ENCODE measurements at places on chromosomes 1 and 21.

GRCh38 chr1:191629836-191630235 is 528.4 kb upstream of the RGS18 start:
- DNase-seq, result no peak

DNA sequence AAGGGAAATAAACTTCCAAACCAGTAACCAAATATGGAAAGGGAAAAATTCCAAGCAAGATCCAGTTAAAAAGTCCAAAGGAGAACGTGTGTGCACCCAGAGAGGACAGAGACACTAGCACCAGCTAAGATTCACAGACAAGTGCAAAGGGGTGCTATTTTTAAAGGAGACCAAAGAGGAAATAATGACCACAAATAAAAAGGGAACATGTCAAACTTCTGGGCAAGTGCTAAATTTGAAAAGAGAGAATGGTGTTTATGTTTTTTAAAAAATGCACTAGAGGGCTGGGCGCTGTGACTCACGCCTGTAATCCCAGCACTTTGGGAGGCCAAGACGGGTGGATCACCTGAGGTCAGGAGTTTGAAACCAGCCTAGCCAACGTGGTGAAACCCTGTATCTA is 8.6 kb downstream of the JAM2 start:
- no peak for DNase-seq

DNA sequence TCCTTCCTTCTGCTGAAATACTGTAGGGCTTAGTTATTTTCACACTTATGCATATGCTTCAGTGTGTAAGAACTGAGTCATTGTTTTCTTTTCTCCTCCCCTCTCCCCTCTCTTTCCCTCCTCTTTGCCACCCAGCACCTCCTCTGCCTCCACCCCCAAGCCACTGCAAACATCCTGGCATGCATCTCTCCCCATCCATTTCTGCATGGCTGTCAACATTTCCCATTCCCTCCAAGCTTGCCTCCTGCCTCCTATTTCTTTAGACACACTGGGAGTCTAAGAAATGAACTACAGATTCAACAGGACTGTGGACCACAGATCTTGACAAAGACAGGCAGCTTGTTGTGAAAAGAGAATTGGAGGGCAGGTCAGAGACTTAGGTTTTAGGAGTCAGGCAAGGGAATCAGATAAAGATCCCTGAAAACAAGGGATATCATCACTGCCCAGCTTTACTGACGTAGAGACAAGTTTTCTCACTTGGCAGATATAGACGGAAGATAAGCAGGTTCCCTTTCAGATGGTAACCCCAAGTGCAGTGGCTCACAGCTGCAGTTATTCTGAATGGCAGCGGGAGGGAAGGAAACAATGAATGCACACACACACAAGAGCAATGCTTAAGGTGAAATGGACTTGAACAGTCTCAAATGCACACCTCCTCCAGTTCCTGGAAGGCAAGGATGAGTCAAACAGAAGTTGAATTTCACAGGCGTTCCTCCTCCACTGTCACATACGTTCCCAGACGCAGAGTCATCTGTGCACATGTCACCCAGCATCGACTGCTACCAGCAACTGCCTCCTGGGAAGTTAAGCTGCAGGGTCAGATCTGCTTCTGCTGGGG is 56.1 kb downstream of the HIVEP3 start:
- DNase-seq, result no peak

DNA sequence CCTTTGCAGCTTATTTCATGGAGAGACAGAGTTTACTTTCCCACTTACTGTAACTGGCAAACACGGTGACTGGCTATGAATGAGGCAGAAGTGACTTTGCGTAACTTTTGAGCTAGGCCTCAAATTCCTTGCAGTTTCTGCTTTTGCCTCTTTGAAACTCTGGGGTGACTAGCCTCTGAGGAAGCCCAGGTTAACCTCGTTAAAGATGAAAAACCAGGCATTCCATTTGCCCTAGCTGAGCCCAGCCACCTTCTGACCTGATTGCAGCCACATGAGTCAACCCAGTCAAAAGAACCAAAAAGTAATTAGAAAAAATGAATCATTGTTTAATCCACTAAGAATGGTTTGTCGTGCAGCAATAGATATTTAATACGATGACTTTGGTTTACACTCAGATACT is 20.4 kb downstream of the PRMT6 start:
- no peak for DNase-seq

GRCh38 chr1:116112388-116113140 is 1.4 kb downstream of the MAB21L3 start:
- DNase-seq, result no peak

- no peak for DNase-seq
Measured at GRCh38 chr1:56146449-56146848, 432.9 kb downstream of the PLPP3 start.

DNA sequence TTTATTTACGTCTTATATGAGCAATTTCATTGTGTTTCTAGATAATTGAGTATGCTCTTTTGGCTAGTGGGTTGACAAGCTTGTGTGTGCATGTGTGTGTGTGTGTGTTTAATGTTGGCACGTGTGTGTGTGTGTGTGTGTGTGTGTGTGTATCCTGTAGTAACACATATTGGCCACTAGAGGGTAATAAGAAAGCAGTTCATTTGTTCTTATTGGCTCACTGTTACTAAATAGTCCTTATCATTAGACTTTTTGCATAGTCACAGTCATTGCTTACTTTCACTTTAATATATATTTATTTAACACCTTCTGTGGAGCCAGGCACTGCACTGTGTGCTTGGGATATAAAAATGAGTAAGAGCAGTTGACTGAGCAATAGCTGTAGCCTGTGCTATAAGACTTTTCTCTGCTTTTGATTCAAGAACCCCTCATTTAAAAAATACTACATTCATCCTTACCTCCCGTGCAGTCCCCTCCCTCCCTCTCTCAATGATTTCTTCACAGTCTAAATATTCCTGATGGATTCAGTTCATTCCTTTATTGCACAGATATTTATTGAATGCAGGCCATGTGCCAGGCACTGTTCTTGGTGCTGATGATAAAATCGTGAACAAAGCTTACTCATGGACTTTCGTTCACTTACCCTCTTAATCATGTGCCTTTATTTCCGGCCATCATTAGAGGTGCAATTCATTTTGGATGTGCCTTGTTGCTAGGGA is 96.7 kb downstream of the DYRK1A start:
- DNase-seq, result peak; percentile 62

GRCh38 chr1:247448107-247448791 is 9.7 kb downstream of the OR2B11 start:
- peak; percentile 66 for DNase-seq

GRCh38 chr21:35171385-35171784 is 122.3 kb upstream of the RUNX1 start:
- no peak for DNase-seq

GRCh38 chr1:177830531-177831135 is 139.2 kb downstream of the SEC16B start:
- no peak for DNase-seq

- DNase-seq, result no peak
Measured at GRCh38 chr1:111247125-111247838, 19.8 kb downstream of the CHI3L2 start.

DNA sequence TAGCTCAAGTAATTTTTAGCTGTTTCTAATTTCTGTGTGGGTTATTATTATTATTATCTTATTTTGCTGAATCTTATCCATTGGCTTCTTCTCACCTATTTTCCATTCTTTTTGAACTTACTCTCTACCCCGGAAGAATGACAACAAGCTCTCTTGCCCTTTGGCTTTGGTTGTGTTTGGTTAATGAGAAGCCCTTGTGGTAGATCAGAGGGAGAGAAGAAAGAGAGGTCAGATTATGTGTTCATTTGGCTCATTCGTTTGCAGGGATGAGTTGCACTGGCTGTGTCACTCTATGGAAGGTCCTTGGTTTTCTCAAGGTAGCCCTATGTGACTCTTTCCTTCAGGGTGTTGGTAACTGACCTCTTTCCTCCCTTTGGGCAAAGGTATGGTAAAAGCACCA is 391.9 kb downstream of the LMO4 start:
- no peak for DNase-seq

DNA sequence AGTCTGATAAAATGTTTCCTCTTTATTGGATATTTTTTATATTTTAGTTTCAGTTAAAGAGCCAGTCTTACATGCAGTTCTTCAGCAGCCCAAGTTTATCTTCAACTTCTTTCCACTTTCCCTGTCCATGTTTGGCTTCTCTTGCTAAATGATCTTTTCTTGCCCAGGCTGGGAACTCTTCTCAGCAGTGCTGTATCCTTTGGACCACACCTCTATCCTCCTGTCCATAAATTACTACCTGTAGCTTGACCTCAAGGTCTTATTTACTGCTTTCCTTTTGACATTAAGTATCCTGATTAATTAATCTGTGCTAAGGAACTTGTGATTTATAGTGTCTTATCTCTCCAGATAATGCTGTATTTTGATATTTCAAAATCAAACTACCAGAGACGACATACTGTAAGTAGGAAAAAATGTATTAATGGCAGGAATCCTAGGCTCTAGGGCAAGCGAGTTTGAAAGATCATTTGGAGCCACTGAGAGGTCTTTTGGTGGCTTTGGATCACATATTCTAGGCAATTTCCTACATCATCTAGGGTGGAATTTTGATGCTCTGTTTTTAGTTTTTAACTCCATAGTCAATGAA is 20.5 kb upstream of the PDC start:
- no peak for DNase-seq

DNA sequence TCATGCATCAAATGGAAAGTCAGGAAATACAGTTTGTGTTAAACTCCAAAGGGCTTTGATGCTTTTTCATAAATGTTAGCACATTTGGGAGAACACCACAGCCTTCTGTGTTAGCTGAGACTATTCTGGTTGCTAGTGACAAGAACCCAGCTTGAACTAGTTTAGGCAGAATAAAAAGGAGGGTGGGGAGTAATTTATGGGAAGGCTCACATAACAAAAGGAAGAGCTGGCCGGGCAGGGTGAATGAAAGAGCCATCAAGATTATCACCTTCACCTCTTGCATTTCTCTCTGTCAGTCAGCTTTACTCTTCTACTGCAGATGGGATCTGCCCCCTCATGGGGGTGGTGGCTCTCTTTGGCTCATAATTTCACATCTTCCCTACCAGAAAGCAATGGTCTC is 75.4 kb upstream of the VTCN1 start:
- no peak for DNase-seq

DNA sequence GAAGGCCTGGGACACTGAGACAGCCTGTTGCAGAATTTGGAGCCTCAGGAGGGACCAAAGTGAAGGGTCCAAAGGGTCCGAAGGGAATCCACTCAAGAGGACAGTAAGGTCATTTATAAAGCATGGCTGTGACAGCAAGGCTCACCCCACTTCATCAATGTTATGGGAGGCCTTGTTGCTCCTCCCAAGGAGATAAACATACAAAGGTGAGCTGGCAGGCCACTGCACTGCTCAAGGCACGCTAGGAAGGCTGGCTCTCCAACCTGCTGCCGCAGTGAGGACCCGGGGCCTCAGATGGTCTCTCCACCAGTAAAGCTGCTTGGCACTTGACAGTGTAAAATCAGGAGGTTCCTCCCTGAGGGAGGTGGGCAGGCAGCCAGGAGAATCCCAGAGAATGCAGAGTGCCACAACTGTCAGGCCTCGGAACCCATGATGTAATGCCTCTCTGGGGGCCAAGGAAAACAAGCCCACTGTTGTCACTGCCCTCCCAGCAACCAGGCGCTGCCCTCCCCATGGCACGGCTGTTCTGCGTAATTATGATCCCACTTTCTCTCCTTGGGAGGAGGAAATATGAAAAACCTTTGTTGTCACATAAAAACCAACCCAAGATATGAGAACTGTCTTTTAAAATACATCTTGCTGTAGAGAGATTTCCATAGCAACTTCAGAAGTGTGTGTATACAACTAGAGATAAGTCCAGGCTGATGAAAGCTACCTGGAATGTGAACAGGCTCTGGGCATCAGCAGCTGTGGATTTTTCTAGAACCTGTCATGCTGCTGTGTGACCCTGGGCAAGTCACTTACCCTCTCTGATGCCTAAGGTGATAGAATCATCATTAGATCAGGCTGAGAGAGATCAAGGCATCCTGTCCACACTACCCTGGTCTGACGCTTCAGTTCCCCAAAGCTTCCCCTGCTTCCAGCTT is 102.5 kb downstream of the KCNN3 start:
- DNase-seq, result no peak

GRCh38 chr21:44466996-44467858 is 11.9 kb downstream of the LRRC3 start:
- no peak for DNase-seq
